ENCODE measurements at places on chromosomes 2 and 18. TPM values are rescaled to one million over a fixed set of nuclear protein-coding genes. Genes with fewer than 3 reads are reported as not detected.
A peak's percentile ranks its signal among the peaks of the same experiment; 100 is the strongest.

- peak; percentile 77 for DNase-seq
Measured at GRCh38 chr2:174764280-174765255, at the start of gene CHRNA1. Gene CHRNA1, minus strand, starts transcription at chr2:174764472. Its CDS starts 78 bp downstream, at chr2:174764394.

DNA sequence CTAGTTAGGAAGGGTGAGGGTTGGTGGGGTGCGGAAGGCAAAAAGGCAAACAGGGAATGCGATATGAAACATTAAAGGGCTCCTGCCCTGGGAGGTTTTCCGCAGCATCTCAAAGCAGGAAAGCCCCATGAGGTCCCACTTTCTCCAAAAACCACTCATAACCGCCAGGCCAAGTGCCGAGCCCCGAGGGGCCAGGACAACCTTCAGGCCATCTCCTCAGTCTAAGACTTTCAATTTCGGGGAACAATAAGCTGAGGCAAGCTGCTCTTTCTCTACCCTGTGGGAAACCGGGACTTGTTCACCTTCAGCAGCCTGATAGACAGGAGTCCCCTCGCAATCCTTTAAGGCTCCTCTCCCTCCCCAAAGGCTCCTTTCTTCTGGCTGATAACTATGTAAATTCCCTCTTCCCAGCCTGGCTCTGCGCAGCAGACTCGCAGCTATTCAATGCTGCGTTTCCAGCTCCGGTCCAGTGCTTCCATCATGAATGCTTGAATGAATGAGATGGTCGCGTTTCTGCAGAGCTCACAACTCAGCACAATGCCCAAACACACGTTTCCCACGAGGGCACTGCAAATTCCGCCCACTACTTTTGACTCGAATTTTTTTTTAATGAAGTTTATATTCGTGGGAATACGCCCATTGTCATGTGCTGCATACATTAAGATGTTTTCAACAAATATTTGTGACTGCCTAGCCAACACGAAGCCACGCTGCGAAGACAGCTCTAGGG is 1.4 kb downstream of the LAMA1 start:
- no peak for DNase-seq

DNA sequence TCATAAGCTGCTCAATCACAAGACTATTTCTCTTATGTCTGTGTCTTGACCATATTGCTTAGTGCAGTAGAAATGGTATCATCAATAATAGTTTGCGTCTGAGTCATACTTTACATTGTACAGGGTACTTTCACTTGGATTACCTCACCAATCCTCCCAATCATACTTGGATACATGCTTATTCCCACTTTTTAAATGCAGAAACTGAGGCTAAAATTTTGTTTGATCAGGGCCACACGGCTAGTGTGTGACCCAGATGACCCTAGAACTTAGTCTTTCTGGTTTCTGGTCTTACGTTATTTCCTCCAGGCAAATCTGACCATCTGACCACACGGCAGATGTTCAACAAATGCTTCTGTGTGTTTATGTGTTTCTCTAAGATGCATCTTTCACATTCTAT is 23.8 kb upstream of the CCL20 start:
- DNase-seq, result no peak

DNA sequence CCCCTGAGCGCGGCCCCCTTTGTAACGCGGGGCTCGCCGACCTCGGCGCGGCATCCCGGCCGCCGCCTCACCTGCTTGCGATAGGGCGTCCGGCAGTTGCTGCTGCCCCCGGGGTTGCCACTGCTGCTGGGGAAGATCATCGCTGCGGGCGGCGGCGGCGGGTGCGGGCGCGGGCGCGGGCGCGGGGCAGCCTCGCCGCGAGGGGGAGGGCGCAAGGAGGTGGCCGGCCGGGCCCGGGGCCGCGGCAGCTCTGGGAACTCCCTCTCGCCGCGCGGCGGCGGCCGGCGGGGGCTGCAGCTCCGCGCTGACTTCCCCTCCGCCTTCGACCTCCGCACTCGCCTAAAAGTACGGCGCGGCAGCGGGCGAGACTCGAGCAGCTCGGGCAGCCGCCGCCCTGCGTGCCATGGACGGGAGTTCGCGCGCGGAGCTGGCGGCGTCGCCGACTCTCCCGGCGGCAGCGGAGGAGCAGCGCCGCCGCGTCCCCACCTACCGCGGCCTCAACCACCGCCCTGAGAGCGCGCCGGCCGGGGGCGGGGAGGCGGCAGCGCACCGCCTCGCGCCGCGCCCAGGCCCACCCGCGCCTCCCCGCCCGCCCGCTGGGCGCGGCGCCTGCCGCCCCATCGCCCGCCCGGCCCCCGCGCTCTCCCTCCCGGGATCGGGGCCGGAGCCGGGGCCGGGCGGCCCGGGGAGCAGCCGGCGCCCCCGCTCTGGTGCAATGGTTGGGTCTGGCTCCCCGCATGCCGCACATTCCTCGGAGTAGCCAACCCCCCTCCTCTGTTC is 86.0 kb downstream of the RBMS1 start:
- peak; percentile 49 for DNase-seq

GRCh38 chr2:145102706-145103105 is 582.8 kb upstream of the ZEB2 start:
- DNase-seq, result no peak

- DNase-seq, result no peak
Measured at GRCh38 chr2:37287966-37288365, 36.7 kb downstream of the PRKD3 start.

DNA sequence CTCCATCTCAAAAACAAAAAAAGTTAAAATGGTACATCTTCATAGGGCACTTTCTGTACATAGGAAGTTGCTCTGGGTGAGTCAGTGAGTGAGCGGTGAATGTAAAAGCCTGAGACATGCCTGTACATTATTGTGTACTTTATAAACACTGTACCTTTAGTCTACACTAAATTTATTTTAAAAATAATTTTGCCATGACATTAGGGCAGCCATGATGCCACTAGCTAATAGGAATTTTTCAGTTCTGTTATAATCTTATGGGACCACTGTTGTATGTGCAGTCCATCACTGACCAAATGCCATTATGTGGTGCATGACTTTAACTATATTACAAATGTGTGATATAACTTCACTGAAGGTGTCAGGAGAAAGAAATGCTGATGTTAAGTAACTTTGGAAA is 11.0 kb upstream of the TXNDC2 start:
- no peak for DNase-seq

DNA sequence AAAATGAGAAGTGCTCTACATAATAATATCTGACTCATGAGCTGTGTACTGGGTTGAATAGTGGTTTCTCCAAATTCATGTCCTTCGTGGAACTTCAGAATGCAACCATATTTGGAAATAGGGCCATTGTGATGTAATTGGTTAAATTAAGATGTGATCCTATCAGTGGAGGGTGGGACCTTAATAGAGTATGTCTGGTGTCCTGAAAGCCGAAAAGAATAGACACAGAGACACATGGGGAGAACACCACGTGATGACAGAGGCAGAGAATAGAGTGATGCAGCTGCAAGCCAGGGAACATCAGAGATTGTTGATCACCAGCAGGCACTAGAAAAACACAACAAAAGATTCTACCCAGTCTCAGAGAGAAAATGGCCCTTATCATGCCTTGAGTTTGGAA is 310.1 kb downstream of the EXOC6B start:
- DNase-seq, result no peak

DNA sequence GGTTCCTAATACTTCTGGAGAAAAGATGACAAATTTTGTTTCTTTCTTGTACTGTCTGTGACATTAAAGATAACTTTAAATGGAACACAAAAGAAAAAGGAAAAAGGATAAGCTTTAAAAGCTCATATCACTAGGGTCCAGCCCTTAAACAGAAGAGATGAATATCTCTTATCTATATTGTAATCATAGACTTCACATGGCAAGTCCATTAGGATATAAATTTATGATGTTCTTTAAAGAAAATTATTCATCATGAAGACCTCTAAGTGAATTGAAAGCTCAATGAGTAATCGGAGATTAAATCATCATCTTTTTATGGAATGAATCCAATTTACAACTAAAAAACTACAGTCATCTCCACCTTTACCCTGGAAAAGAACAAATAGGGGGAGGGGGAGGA is 111.6 kb upstream of the SATB2 start:
- DNase-seq, result no peak

DNA sequence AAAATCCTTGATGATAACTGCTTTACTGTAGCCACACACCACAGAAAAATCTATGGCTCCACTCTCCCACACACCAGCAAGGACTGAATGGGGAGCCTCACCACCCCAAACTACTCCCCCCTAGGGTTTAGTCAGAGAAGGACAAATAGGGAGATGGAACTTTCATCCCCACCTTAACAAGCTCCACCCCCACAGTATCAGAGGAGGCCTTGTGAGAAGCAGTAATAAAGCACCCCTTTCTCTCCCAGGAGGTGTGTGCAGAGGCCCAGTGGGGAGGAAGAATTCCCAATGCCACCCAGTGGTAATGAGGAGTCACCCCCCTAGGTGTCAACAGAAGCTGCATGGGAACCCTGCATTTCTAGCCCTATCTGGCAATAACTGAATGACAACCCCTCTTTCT is 224.9 kb downstream of the TNS1 start:
- DNase-seq, result no peak

DNA sequence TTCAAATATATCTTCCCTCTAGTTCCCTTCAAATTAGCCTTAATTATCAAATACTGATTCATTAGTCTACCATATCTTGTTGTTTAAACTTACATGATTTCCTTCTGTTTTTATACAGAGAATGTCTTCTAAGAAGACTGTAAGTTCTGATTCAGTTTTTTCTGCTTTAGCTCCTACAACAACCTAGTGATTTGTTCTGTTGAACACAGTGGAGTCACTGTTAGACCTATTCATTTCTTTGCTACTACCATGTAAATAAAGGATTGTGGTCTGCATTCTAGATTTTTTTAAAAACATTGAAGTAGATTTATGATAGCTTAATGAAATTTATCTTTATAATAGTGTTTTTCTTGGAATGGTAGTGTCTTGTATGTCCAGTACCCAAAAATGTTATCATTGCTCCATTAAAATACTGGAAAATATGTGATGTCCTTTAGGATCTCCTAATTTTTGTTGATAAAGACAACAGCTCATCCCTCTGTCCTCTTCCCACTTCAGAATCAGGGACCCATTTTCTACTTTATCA is 146.4 kb downstream of the MBD5 start:
- no peak for DNase-seq

DNA sequence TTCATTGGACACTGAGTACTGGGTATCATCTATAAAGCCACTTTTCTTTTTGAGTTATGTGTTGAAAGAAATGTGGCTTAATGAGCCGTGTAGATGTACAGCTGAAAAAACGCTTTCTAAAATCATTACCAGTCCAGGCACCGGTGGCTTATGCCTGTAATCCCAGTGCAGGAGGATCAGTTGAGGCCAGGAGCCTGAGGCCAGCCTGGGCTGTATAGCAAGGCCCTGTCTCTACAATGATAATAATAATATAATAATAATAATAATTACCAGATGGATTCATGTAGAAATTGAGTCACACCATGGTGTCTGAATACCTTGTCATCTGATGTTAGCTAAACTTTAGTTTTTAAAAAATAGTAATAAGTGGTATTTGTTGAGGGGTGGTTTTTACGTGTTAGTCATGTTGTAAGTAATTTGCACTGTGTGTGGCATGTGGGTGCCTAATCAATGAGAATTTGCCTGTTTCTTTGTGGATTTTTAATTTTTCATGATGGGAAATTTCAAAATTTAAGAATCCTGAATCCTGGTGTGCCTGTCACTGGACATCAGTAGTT is 30.1 kb downstream of the NCK2 start:
- no peak for DNase-seq

DNA sequence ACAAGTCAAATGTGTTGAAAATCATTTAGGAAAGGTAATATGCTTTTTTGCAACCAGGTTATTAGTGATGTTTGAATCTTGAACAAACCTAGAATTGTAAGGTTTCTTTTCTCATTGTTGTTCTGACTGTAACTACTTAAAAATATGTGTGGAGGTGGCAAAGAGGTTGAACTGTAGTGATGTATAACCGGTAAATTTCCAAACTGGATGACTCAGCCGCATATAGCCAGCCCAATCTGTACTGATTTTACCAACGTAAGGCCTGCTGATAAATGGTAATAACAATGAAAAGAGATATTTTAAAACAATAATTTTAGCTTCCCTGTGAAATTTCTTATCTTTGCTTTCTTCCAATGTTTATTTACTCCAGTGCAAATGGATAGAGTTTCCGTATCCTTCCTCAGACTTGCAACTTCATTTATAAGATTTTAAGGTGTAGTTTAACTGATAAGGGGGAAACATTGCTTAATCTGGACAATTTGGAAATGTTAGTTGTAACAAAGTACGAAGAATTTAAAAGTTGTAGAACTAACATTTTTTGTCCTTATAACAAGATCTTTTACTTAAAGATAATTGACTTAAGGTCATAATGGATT is 1170.4 kb upstream of the ZEB2 start:
- DNase-seq, result no peak

DNA sequence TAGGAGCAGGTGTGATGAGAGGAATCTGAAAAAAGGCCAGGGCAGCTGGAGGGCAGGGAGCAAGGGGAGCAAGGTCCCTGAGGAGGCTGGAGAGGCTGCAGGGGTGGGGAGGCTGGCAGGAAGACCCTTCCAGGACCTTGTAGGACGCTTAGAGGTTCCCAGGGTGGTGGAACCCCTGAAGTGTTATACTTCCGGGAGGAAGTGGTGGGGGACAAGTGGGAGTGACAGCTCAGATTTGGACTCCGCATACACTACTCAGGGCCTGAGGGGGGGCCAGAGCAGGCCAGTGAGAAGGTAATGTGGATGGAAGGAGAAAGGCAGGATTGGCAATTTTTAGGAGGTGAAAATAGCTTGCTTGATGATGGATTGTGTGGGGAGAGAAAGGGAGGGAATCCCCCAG is 1.9 kb upstream of the NCAPH start:
- DNase-seq, result no peak

DNA sequence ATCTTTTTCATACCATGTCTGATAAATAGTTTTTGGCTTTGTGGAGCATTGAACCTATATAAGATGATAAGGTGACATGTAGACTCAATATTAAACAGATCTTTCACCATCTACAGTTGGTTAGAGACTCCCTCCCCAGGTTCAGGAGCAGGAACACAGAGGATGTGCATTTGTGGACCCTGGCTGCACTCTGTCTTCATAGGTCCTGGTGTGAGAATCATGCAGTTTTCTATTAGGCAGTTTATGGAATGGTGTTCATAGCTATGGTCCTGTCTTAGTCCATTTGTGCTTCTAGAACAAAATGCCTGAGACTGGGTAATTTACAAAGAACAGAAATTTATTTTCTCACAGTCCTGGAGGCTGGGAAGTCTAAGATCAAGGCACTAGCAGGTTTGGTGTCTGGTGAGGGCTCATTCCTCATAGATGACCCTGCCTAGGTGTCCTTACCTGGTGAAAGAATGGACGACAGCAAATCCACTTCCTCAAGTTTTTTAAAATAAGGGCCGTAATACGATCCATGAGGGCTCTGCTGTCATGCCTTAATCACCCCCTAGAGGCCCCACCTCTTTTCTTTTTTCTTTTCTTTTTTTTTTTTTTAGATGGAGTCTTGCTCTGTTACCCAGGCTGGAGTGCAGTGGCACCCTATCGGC is 35.3 kb upstream of the FAM98A start:
- no peak for DNase-seq

GRCh38 chr2:21687589-21687988 is 563.8 kb downstream of the TDRD15 start:
- no peak for DNase-seq

- DNase-seq, result no peak
Measured at GRCh38 chr18:2699001-2699400, 43.5 kb downstream of the SMCHD1 start.

The ST8SIA5 gene
- total RNA-seq, result 1.7 TPM

The HADHB gene
- 801 TPM for total RNA-seq

The RPRM gene
- not detected for total RNA-seq

The MMADHC gene
- total RNA-seq, result 205 TPM

The PHOSPHO2 gene
- total RNA-seq, result 2.0 TPM

The BOK gene
- 3.3 TPM for total RNA-seq

The NYAP2 gene
- 1.4 TPM for total RNA-seq

The TMEM169 gene
- not detected for total RNA-seq

The GPR35 gene
- total RNA-seq, result 0.82 TPM

The RAPGEF4 gene
- 1.6 TPM for total RNA-seq

The DOK6 gene
- total RNA-seq, result 0.17 TPM

All from gastrocnemius medialis (tissue), 4 donors.